IMR-90 (cell line): ENCODE measurements at places on chromosomes 4 and X. TPM values are rescaled to one million over a fixed set of nuclear protein-coding genes. Genes with fewer than 3 reads are reported as not detected.

DNA sequence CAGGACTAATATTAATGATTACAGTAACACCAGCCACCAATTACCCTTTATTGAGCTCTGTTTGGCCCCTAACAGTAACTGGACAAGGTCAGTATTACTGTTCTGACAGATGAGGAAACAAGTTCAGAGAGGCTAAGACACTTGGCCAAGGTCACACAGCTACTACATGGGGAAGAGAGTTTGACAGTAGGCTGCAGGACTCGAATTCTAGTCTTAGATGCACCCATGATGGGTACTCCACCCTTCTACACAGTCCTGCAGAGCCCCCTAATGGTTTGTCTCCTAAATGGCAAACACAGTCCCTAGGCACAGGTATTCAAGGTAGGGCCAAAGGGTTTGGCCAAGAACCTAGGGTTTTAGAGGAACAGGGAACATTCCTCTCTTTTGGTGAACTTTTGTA is 93.9 kb downstream of the NSUN7 start:
- no peak for DNase-seq

- no peak for DNase-seq
Observed at GRCh38 chrX:150982235-150982787, 824 bp upstream of the HMGB3 start.

GRCh38 chrX:15160558-15161095 is 109.3 kb downstream of the ASB9 start:
- no peak for DNase-seq

GRCh38 chrX:74277846-74278245 is 26.1 kb upstream of the ZCCHC13 start:
- DNase-seq: no peak

DNA sequence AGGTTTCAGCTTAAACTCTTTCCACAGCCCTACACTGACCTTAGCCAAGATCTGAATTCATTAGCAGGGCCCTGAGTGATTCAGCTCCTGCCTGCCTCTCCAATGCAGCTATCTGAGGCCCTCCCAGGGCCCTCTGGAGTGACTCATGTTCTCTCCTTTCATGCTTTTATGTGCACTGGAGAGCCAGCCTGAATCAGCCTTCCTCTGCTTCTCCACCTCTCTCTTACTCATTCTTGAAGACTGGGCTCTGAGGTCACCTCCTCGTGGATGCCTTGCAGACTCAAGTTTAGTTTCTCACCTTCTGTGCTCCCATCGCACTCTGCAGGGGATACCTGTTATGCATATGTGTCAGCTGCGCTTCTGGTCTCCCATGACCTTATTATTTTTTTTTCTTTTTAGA is 3.1 kb upstream of the OCIAD2 start:
- peak; percentile 99 for DNase-seq

DNA sequence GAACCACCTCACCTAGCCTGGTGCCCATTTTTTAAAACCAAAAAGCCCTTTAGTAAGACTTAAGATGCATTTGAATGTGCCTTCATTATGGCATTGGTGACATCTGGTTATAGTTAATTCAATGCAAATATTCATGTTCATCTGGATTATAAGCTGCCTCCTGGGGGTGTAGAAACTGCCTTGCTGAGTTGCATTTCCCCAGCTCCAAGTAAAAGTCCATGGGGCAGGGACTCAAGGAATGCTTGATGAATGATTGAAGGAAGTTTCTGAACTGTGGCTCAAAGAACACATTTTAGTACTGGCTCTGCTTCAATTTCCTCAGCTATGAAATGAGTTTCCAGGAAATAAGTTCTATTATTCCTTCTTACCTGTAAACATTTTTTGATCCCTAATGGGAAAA is 18.5 kb upstream of the RBM47 start:
- DNase-seq: no peak

DNA sequence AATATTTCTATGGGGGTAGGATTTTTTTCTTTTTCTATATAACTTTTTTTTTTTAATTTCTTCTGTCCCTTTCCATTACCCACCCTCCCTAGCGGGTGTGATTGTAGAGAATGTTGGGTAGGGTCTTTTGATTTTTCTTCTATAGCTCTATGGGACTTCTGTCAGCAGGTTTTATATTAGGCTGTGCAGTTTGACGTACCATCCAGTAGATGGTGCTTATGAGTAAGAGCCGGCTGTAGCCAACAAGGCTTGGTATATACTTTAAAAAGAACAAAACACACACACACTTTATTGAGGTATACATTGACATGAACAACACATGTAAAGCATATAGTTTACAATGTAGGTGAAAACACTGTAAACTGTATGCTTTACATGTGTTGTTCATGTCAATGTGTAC is 247.9 kb upstream of the POF1B start:
- peak; percentile 5 for DNase-seq

- DNase-seq: no peak
Observed at GRCh38 chrX:13470685-13470977, 98.8 kb upstream of the EGFL6 start.

- no peak for DNase-seq
Observed at GRCh38 chrX:84932814-84933213, 70.9 kb upstream of the APOOL start.

DNA sequence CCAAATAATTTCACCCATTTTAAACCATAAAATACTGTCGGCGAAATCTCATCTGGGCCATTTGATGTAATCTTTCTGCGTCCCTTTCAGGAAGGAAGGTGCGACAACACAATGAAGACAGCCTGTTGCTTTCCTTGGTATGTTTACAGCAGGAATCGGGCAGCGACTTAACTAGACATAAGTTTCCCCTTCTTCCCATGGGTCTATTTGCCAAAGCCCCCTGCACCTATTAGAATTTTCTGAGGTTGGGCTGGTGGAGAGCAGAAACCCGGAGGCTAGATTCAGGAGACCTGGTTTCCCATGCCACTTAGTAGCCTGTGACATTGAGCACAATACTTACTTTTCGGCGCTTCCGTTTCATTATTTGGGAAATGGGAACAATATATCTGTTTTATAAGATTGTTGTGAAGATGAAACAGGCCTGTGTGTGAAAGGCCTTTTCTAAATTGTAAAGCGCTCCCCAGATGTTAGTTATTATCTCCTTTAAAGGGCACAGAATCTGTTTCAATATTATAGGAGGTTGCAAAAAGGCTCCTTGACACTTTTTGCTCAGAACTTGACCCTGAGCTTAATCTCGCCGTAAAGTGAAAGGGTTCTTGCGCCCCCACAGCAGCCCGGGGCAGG is 552 bp upstream of the AFF1 start:
- DNase-seq: no peak

- DNase-seq: peak; percentile 57
Observed at GRCh38 chr4:8419222-8420041, 21.1 kb downstream of the ACOX3 start.

GRCh38 chr4:79042079-79042674 is 102.9 kb upstream of the PAQR3 start:
- DNase-seq: peak; percentile 22

DNA sequence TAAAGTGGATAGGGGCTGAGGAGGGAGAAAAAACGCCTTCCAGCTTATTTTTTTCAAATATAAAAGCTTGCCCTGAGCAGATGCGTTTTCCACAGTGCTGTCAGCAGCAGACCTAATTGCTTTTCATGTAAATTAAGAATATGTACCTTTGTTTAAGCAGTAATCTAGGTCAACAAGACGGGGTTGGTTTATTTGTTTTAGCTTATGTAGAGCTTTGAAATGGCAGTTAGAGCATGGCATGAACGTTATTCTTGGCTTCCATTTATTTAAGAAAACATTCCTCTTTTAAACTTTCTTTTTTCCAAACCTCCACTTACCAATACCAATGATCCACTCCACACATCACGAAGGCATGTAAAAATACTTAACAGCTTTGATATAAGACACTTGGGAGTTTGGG is 220.3 kb upstream of the TENM3 start:
- DNase-seq: peak; percentile 2

GRCh38 chr4:79425586-79425985 is 17.6 kb upstream of the GK2 start:
- DNase-seq: no peak

GRCh38 chr4:21991050-21991449 is 42.5 kb upstream of the KCNIP4 start:
- DNase-seq: peak; percentile 5

DNA sequence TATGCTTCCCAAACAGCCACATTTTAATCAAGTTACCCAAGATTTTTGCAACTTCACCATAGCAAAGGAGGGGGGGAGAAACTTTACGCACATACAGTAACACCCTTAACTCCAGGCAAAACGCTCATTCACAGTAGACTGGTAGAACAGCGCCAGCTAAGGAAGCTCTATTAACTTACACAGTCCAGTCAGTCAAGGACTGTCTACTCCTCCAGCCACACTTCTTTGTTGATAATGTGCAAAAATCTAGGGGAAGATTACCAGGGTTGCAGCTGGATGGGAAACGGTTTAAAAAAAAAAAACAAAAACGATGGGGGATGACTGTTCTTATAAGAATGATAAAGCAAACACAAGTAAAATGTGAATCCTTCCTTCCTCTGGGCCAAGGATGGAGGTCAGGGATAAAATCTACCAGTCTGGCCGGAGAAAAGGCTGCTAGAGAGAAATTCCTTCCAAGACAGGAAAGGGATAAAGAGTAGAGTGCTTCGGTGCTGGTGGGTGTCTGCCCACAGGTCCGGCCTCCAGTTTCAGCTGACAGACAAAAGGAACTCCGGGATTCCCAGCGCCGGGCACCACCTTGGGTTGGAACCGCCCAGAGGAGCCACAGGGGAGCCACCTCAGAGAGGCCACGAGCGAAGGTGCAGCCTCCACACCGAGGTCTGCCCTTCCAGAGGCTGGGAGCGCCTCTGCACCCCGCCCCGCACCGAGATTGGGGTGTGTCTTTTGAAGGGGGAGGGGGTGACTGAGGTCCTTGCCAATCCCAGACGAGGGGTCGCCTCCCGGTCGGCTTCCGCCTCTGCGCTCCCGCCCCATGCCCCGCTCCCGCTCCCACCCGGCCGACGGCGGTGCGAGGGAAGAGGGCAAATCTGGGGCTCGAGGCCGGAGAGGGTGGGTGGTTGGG is 811 bp downstream of the ANKRD50 start:
- peak; percentile 79 for DNase-seq

- no peak for DNase-seq
Observed at GRCh38 chrX:149302705-149303104, 202.4 kb downstream of the IDS start.

DNA sequence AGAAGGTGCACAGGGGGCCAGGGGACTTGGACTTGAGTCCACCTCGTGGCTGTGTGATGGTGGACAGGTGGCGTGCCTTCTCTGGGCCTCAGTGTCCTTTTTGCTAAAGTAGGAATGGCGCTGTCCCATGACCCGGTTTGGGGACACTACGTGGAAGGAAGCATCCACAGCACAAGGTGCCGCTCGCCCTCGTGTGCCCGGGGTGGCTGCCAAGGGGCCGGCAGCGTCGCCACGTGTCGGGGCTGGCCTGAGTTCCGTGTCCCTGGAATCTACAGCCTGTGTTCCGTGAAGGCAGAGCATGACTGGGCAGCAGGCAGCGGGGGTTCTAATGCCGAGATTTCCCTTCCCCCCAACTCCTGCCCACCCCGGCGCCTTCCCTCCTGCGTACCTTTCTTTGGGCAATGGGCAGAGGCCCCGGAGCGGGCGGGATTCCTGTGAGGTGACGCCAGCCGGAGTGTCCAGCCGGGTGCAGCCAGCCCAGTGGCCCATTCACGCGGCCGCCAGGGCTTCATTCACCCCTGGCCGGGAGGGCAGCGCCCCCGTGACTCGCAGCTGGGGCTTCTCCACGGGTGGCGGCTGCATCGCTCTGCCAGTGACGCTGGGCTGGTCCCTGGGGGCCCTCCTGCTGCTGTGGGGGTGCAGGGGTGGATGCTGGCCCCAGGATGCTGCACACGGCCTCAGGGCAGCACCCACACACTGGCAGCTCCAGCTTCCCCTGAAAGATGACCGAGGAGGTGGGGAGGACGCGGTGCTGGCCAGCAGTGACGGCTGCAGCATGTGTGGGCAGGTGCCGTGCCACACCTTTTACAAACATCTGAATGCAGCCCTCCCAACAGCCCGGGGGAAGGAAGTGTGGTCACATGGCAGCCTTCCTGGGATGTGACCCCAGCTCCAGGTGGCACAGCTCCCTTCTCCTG is 21.2 kb downstream of the DOK7 start:
- no peak for DNase-seq

DNA sequence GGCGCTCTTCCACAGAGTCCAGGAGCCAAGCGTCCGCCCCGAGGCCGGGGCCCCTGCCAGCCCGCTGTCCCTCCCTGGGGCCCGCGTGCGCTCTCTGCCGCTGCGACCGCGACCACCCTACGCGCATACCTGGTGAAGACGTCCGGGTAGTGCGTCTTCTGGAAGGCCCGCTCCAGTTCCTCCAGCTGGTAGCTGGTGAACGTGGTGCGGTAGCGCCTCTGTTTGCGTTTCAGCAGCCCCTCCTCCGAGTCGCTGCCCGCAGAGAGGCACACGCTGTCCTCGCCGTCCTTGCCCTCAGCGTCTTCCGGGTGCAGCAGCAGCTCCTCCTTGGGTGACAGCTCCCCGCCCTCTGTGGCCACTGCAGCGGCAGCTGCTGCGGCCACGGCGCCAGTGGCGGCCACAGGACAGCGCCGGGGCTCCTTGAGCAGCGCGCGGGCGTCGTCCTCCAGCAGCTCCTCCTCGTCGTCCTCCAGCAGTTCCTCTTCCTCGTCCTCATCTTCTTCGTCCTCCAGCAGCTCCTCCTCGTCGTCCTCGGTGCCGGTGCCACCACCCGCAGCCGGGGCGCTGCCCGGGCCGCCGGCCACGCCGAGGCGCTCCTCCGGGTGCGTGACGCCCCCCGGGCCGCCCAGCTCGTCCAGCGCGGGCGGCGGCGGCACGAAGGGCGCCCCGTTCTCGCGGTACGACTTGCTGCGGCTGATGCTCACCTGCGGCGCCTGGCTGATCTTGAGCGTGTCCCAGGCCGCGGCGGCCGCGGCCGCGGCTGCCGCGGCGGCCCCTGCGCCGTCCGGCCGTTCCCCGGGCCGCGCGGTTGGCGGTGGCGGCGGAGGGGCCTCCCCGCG is 2.8 kb downstream of the ARX start:
- DNase-seq: no peak

GRCh38 chr4:119725688-119726330 is 97.2 kb upstream of the PDE5A start:
- DNase-seq: peak; percentile 70

- DNase-seq: no peak
Observed at GRCh38 chrX:71164071-71164470, 19.4 kb downstream of the NLGN3 start.

- no peak for DNase-seq
Observed at GRCh38 chrX:34299451-34299967, 167.4 kb upstream of the FAM47A start.

- no peak for DNase-seq
Observed at GRCh38 chrX:134002921-134003615, 17.7 kb upstream of the GPC3 start.

DNA sequence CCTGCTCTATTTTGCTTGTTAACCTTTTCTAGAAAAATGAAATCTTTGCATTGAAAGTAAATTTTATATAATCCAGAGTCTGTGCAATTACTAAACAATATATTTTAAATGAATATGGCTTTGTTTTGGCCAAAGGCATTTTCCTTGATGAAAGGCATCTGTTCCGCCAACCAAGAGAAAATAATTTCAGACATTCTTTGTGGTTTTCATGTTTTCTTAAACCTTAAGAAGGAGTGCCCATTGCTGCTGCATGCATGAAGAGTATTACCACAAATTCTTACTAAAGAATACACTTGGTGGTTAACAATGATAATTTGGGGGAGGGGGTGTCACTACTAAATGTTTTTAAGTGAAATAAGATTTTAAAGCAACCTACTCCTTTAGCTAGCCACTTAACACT is 2.7 kb upstream of the PDGFC start:
- DNase-seq: peak; percentile 74

Gene SPANXN4
- not detected in 2 replicates for total RNA-seq

Gene SLC38A5
- 12.2 and 12.8 TPM in 2 replicates for total RNA-seq

Gene LRIT3
- not detected in 2 replicates for total RNA-seq

Gene XK
- total RNA-seq: under 0.01 TPM in 2 replicates

Gene IL2RG
- not detected in 2 replicates for total RNA-seq

Gene CXCL6
- not detected in 2 replicates for total RNA-seq

Gene SLC10A6
- not detected in 2 replicates for total RNA-seq

Gene CXXC4
- under 0.01 TPM in 1 of 2 replicates, not detected in the other for total RNA-seq

Gene CLDN22
- not detected in 2 replicates for total RNA-seq

Gene FAT4
- total RNA-seq: 35.6 and 37.5 TPM in 2 replicates
